ENCODE measurements at places on chromosomes 12 and 14.
A peak's percentile ranks its signal among the peaks of the same experiment; 100 is the strongest.

- DNase-seq = no peak
Observed at GRCh38 chr14:104556256-104557021, 23.1 kb upstream of the C14orf180 start.

DNA sequence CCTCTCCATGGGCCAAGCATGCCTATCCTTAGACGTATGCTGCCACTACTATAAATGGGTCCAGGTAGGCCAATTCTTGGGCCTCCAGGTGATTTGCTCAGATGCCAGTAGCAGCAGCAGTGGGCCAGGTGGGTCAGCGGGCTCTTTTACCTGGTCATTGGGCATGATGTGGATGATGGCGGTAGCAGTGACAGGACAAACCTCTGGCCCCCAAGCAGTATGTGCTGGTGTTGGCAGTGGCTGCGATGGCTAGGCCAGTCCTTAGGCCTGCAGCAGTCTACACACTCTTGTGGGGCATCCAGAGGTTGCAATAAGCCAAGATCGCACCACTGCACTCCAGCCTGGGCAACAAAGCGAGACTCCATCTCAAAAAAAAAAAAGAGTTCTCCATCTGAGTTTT is 19.1 kb upstream of the VASH1 start:
- no peak for DNase-seq

DNA sequence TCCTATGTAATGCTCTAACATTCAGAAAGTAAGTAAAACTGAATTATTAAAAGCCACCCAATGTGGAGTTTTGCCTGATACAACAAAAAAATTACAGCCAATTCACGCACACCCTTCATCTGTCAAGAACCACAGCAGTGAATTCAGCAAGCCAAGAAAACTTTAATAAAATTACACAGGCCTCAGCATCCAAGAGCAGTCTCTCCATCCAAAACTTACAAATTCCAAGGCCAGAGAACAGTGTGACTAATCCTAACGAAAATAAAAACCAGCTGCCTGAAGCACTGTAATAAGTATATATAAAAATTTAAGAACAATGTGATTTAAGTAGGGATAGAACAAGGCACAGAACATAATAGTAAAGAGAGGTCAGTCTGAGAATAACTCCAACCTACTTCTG is 54.2 kb downstream of the SIX6 start:
- no peak for DNase-seq

DNA sequence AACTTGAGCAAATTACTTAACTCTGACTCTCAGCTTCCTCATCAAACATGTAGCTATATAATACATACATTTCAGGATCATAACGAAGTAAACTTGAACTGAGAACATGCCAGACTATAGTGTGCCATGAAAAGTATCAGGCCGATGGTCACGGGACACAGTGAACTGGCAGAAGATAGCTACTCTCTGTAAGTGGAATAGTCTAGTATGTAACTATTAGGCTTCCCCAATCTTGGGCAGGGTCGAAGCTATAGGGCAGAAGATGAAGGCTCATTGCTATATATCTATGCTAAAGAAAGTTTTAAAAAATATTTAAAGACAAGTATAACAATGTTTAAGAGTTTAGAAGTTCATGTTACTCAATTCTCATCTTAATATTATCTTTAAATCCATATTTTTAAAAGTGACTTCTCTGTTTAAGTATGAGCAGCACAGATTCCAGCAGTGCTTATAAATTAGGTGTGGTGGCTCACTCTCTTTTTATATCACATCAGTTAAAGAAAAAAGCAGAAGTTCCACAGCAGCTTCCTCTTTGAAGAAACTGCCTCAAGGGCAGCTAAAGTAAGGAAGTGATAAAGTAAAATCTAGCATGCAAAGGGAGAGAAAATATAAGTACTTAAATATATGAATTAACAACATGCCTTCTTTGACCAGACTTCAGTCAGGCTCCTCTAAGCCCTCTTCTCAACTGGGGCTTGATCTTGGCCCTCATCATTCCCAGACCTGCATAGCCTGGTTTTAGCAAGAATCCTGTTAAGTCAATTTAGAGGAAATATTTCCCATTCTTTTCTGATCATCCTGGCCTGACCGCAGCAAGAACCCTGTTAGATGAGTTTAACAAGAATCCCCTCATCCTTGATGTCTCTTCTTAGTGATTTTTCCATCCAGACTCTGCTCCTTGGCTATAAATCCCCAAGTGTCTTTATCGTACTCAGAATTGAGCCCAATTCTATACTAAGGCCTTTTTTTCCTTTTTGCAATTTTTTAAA is 8.4 kb upstream of the GLIPR1 start:
- DNase-seq = no peak

- no peak for DNase-seq
Observed at GRCh38 chr12:21350975-21351374, 16.3 kb upstream of the SLCO1A2 start.

DNA sequence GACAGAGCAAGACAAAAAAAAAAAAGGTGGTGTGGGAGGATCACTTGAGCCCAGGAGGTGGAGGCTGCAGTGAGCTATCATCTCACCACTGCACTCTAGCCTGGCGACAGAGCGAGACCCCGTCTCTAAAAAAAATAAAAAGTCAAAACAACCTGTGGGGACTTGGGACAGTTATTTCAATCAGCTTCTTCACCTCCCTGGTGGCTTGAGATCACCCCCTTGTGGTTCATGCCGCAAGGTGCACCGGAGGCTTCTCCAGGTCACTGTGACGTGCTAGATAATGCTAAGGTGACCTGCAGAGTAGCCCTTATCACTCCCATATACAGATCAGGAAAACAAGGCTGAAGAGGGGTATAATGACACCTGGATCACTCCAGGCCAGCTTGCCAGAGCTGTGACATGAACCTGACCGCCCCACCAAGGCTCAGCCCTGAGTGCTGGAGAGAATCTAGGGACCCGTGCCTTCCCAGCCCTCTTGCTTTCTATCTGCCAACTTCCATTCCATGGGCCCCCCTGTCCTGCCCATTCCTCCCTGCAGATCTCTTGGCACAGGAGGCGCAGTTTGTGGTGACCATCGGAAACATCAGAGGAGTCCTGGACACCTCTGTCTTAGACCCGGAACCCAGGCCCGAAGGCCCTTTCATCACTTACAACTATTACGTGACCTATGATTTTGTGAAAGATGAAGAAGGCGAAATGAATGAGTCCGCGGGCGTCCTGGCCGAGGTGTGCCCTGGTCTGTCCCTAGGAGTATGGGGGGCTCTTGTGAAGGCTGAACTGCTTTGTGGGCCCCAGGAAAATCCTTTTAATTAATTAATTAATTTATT is 8.1 kb downstream of the LRRC43 start:
- DNase-seq = peak; percentile 55

GRCh38 chr14:84519836-84520235 is 1010.1 kb upstream of the FLRT2 start:
- DNase-seq = no peak

DNA sequence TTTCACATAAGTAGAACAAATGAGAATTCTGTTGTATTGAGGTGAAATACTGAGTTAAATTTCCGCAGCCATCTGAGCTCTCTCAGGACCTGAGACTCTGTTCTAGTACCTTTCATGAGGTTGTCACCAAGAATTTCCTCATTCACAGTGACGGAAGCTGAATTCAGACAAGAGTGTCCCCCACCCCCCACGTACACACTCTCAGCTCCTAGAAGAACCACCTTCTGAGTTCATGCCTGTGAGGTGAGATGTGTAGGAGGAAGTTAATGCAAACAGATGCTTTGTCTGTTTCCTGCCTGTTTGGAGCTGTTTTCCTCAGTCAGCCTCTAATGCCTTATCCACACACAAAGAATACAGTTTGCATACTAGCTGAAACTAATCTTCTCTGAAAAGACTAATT is 18.2 kb downstream of the BICDL1 start:
- DNase-seq = peak; percentile 65

DNA sequence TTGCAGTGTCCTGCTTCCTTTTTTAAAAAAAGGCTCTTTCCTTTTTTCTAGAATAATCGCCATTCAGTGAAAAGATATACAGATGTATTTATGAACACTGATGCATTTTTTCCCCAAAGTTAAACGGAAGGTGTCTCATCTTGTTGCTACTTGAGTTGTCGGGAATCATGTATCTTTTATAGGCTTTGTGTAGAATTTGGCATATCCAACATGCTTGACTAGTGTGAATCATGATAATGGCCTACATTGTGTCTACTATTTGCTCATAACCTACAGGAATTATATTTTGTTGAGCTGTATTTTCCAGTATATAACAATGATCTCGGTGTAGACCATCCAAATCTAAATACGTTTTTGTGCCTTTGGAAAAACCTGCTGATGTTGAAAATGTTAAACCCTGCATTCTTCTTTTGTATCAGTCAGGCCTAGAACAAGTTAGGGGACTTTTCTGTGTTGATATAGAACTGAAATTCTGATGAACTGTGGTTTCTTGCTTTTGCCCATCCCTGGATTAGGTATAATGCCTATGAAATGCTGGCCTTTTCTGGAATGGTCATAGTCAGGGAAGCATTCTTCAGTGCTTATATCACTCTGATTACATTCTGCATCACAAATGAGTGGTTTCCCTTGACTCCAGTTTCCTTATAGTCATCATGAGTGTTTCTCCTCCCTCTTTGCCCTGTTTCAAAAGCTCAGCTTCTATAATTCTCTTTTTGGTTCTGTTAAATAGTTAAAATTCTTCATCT is 10.8 kb downstream of the BMAL2 start:
- no peak for DNase-seq

- no peak for DNase-seq
Observed at GRCh38 chr12:46723629-46724419, 102.0 kb downstream of the SLC38A4 start.

- no peak for DNase-seq
Observed at GRCh38 chr12:75690296-75690955, 179.0 kb upstream of the KRR1 start.

- no peak for DNase-seq
Observed at GRCh38 chr12:96084624-96085023, 49.2 kb upstream of the LTA4H start.

DNA sequence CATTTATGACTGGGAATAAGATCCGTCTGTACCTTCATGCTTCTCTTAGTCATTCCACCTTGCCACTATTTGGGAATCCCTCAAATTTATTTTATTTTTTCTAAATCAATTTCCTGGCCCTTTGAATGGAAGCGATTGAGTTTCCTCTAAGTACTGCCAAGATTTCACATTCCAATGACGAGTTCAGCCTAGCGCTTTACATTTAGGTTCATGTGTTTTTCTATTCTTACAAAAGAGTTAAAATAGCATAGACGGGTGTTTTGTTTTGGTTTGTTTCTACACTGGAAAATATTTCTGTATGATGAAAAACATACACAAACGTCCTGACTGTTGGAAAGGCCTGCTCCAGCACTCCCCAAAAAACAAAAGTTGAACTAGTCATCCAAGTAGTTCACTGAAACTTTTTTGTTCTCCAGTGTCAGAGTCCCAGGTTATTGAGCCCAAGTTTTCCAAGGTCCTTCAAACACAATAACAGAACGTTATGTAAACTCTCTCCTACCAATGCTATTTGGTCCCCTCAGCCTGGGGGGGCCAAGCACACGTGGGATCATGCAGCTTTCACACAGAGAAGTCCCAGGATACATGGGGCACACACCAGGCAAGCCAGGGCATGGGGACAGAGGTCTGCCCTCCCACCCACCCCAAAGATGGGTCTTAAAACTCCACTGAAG is 74.8 kb upstream of the FOXN3 start:
- no peak for DNase-seq

DNA sequence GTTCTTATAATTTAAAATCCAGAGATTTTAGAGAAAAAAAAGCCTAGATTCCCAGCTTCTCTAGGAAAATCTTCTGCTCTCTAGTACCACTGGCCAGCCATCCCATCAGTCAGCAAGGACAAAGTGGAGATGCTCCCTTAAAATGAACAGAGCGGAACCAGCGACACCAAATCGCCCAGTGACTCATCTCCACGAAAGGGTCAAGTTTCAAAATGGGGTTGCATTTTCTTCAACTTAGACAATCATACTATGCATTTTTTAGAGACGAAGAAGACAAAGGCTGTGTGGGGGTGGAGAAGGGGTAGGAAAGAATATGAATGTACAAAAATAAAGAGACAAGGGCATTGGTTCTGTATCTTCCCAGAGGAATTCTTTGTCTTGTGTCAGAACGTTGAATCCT is 212.0 kb downstream of the SLC15A4 start:
- no peak for DNase-seq

- DNase-seq = no peak
Observed at GRCh38 chr12:58148405-58148804, 207.0 kb downstream of the ATP23 start.

DNA sequence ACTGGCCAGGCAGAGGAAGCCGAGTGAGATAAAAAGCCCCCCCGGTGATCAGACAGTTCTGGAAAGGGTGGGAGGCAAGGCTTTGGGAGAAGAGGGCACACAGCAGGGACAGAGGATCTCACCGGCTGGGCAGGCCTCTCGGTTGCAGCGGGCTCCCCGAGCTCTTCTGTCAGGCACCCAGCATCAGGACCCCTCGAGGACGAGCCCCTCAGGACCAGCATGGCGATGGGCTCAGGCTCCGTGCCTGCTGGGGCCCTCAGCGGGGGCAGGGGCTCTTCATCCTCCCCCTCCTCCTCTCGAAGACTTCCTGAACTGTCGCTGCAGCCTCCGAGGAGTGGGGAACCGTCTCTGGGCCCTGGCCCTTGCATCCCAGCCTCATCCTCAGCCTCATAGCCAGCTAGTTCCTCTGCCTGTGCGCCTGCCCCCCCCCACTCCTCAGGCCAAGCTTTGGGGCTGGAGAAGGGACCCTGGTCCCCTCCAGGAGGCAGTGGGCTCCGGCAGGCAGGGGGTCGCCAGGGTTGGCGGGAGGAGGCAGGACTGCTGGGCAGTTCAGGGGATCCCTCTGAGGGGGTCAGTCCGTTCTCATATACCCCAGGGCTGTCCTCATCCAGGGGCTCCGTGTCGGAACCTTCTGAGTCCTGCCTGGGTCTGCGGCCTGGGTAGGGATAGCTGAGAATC is 3.4 kb upstream of the AP1G2 start:
- DNase-seq = no peak

GRCh38 chr12:100959481-100959880 is 164.9 kb downstream of the ANO4 start:
- no peak for DNase-seq

GRCh38 chr12:85835426-85836196 is 598 bp downstream of the RASSF9 start:
- no peak for DNase-seq

GRCh38 chr14:57464008-57464730 is 29.5 kb downstream of the CCDC198 start:
- DNase-seq = no peak

Data from stimulated activated CD4-positive, alpha-beta T cell treated with anti-CD3 and anti-CD28 coated beads, Interleukin-15, amount 100 ng/mL, for 48 hours (primary cell).